Stimulated activated CD8-positive, alpha-beta memory T cell treated with anti-CD3 and anti-CD28 coated beads, Interleukin-2, amount 100 ng/mL, for 1 hour (primary cell): ENCODE measurements at places on chromosomes 16 and 17.

DNA sequence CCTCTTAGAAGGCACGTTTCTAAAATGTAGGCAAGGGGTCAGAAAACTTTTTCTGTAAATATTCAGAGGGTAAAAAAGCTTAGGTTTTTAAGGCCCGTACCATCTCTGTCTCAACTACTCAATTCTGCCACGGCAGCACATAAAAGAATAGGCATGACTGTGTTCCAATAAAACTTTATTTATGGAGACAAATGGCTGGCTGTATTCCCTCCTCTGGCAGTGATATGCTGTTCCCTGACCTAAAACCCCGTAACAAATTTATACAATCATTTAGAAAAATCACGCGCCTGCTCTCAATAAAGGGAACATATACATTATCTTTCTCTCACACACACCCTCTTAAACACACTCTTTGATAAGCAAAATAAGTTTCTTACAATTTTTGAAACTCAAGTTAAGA lies 138.7 kb downstream of the ZFHX3 start:
- no peak for DNase-seq

DNA sequence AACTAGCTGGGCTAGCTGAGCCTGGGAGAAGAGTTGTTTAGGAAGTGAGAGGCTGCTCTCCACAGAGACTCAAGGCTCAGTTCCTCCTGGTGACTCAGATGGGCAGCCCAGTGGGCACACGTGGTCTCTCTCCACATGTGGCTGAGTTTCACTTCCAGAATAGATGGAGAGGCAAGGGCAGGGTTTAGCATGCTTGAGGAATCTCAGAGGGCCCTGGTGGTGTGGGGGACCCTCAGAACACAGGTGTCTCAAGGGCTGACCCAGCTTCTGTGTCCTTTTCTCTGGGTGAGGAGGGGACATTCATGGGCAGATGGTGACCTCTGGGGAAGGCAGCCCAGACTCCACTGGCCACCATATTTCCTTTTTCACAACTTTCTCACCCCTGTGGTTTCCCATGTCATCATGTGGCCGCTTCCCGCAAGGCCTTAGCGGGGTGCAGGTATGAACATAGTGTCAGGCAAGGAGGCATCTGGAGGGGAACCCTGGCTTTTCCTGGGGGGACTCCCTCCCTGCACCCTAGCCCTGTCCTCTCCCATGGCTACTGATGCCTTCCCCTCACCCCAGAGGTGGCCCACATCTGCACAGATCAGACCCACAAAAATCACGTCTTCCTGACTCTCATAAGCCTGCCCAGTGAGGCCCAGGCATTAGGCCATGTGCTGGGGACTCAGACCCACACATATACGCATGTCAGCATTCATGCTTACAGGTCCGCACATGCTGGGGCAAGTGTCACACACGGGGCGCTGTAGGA lies 3.3 kb downstream of the GRN start:
- no peak for DNase-seq

- no peak for DNase-seq
These were observed 581.0 kb downstream of the KCNJ18 start for GRCh38 chr17:22273308-22273707.

DNA sequence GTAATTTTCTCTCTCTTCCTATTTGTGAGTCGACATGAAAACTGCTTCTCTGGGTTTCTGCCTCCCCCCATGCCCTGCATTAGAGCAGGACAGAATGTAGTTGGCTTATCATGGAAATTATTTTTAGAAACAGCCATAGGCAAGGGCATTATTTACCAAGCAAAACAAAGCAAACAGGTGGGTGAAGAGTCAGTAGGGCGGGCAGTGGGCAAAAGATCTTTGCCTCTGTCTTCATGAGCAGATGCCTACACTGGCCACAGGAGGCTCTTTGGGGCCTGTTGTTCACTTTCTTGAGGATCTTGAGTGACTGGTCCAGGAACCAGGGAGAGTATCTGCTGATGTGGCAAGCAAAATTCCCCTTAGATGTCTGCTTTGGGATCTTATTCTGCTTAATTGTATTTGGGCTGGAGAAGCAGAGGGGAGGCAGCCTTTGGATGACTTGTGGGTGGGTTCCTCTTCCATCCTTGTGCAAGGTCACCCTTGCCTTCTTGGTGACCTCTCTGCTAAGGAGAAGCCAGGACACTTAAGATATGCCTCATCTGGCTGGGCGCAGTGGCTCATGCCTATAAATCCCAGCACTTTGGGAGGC lies 42.5 kb upstream of the CLEC19A start:
- DNase-seq = no peak

- no peak for DNase-seq
These were observed 256.6 kb downstream of the HS3ST3B1 start for GRCh38 chr17:14557480-14557879.

- no peak for DNase-seq
These were observed 487 bp downstream of the TSR1 start for GRCh38 chr17:2335726-2336214.

DNA sequence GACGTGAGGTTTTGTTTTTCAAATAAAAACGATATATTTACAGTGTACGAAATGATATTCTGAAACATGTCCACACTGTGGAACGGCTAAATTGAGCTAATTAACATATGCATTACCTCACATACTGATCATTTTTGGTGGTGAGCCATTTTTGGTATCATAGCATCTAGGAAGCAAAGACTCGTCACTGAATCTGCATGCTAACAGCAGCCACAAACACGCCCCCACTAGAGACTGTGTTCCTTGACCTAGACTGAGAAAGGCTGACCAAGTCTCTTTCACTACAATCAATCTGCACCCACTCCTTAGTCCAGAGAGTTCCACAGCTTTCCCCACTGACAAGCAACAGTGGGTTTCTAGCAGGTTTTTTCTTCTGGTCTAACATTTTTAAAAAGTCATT lies 29.5 kb downstream of the NPLOC4 start:
- DNase-seq = no peak

GRCh38 chr16:88526008-88526905 lies 43.9 kb upstream of the ZC3H18 start:
- no peak for DNase-seq

GRCh38 chr17:32330147-32330546 lies 11.8 kb downstream of the C17orf75 start:
- no peak for DNase-seq

GRCh38 chr16:19883296-19883965 lies 1.2 kb downstream of the GPRC5B start:
- DNase-seq = no peak

DNA sequence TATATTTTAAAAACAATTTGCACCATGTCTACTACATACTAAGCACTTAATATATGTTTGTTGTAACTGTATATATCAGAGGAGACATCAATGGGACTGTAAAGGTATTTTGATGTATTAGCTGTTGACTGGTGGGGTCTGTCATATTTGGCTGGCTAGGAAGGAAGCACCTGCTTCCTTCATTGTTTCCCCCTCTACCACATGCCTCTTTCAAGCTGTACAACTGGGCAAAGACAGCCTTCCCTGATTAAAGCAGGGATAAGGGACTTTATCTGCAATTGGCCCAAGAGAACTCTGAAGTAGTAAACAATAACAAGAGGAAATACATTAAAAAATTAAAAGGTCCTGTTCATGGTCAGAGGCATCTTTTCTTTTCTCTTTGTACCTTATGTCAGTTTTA lies 5.5 kb upstream of the SLFN12L start:
- no peak for DNase-seq

GRCh38 chr17:35084987-35085386 lies 21.5 kb upstream of the RFFL start:
- DNase-seq = no peak

DNA sequence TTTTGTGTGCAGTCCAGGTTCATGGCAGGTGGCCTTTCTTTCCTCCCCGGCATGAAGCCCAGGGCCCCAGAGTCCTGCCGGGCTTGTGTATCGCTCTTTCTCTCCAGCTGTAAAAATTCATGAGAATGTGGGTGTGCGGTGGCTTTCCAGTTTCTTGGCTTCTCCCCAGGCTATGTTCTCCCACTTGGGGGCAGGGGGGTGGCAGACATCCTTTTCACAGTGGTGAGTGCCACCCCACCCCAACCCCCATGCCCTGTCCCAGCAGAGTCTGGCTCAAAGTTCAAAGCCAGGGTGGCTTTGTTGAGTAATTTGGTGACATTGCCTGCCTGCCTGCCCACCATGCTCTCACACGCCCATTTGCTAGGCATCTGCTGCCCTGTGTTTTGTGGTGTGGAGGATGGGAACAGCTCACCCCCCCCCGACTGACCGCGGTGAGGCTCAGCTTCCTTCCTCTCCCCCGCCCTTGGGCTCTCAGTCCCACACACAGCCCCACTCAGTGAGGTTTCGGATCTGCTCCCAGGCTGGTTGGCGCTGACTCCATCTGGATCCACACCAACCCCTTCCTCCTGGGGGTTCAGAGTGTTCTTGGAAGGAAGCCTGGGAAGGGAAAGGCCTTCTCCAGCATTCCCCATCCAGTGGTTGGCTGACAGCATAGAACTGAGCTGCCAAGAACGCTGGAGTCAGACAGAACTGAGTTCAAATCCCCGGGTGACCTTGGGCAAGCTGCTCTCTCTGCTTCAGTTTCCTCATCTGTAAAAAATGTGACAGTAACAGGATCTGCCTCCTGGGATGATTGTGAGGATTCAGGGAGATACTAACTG lies 36.0 kb downstream of the CHD9 start:
- no peak for DNase-seq

DNA sequence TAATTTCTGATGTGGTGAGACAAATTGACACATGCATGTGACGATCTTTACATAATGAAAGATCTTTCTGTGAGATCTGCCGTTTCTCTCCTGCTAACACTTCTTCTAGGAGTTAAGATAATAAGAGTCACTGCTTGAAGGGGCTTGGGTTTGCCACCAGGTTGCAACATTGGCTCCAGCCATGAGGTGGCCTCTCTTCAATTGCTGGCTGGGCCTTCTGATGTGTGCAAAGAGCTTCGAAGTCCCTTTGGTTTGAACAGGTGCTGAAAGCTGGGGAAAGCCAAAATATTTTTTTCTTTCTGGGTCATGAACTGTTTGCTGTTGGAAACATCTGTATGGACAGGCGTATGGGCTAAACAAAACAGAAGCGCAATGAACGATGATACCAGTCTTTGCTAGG lies 204.1 kb upstream of the SALL1 start:
- DNase-seq = no peak

DNA sequence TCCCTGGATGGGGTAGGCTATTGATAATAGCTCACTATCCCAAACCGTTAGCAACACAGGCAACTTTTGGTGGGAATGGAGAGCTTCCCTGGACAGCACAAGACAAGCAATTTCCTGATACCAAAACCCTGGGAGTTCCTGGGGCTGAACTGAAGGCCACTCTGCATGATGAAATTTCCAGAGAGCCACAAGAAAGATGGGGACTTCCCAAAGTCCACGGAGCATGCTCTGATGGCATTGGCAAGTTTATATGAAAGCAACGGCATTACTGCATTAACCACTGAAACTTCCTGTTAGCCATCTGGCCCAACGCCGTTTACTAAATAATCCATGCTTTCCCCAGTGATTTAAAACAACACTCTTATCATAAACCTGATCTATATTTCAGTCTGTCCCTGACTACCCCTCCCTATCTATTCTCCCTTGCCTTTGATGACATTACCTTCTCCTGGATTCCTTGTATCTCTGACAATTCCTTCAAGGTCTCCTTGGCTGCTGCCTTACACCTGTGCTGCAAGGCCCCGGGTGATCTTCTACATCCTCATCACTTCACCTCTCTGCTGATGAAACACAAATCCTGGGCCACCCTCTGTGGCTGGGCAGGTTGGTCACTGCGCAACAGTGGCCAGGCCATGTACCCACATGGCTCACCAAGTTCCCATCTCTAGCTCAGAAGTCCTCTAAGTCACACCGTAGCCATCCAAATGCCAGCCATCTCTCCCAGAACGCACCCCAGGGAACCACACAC lies 108.5 kb upstream of the RCVRN start:
- DNase-seq = no peak

DNA sequence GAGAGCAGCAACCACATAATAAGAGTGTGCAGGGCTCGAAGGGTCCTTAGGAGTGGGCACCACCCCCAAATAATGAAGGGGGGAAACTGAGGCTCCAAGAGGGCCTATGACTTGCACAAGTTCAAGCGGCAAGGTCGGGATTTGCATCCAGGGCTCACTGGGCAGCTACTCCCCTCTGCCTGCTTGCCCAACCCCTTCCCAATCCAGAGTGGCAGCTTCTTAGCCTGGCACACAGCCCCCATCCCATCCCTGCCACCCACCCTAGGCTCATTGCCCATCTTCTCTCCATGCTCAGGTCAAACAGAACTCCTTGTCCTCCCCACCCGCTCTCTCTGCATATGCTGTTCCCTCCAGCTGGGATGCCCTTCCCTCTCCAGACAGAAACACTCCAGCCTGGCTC lies 2.4 kb downstream of the SPPL2C start:
- no peak for DNase-seq

- no peak for DNase-seq
These were observed 20.7 kb upstream of the PLCG2 start for GRCh38 chr16:81758376-81758775.

DNA sequence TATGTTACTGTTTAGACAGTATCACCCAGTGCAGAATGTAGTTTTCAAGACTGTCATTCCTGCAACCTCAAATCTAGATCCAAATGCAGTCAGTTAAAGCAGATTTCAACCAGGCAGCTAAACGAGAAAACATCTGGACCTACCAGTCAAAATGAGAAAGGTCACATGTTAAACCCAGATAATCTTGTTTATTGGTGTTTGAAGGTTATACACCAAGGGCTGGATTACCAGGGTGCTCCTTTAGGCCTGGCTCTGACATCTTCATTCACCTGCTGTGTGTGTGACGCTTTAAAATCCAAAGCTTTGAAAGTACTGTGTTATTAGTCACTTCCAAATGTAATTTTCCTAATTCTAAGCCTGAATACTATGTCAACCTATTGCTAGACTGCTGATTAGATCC lies 54.9 kb downstream of the IKZF3 start:
- no peak for DNase-seq

GRCh38 chr17:48543107-48543853 lies 1.6 kb downstream of the HOXB2 start:
- DNase-seq = no peak

DNA sequence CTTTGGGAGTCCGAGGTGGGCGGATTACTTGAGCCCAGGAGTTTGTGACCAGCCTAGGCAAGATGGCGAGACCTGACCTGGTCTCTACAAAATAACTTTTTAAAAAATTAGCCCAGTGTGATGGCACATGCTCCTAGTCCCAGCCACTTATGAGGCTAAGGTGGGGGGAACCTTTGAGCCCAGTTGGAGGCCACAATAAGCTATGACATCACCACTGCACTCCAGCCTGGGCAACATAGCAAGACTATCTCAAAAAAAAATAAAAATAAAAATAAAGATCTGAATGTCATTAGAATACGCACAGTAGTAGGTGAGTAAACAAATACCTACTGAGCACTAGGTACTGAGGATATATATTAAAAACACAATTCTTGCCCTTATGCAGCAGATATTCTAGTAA lies 3.1 kb downstream of the SIAH1 start:
- no peak for DNase-seq
